Activated CD4-positive, alpha-beta T cell treated with anti-CD3 and anti-CD28 coated beads, Interleukin-2, amount 10 ng/mL, durations not matched to agents 24 days and 14 days (primary cell): ENCODE measurements at places on chromosomes 16 and 17. TPM values are rescaled to one million over a fixed set of nuclear protein-coding genes. Genes with fewer than 3 reads are reported as not detected.

Gene RAC3
- 11.5 and 12.1 TPM in 2 replicates for total RNA-seq

Gene HBA1
- total RNA-seq = not detected in 2 replicates

DNA sequence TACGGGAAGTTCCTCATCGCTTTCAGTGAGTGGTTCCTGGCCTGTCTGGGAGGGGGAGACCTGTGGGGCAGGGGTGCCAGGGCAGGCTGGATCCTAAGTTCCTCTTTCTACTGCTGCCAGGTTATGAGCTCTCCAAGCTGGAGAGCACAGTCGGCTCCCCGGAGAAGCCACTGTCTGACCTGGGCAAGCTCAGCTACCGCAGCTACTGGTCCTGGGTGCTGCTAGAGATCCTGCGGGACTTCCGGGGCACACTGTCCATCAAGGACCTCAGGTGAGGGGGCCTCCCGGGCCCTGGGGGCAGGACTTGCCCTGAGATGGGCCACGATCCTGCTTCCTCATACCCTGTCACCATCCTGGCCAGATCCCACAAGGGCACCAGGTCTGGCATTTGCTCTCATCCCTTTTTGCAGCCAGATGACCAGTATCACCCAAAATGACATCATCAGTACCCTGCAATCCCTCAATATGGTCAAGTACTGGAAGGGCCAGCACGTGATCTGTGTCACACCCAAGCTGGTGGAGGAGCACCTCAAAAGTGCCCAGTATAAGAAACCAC, 5.1 kb downstream of the PRSS8 start:
- DNase-seq = no peak

DNA sequence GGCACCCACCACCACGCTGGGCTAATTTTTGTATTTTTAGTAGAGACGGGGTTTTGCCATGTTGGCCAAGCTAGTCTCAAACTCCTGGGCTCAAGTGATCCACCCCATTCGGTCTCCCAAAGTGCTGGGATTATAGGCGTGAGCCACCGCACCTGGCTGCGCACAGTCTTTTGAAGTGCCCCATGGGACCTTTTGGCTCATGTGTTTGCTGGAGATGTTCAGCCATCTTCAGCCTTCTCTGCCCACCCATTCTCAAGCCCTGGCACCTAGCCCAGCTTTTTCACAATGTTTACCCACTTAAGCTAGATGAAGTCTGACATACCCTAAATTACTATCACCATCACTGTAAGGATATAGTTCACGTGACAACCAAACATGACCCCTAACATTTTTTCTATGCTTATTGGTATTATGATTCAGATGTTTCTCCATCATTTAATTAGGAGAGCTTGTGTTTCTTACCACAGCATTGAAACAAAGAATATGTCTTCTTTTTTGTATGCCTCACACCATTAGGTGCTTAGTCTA, 32.3 kb downstream of the PECAM1 start:
- DNase-seq = no peak

GRCh38 chr16:5601957-5602356, 504.4 kb upstream of the EEF2KMT start:
- no peak for DNase-seq

DNA sequence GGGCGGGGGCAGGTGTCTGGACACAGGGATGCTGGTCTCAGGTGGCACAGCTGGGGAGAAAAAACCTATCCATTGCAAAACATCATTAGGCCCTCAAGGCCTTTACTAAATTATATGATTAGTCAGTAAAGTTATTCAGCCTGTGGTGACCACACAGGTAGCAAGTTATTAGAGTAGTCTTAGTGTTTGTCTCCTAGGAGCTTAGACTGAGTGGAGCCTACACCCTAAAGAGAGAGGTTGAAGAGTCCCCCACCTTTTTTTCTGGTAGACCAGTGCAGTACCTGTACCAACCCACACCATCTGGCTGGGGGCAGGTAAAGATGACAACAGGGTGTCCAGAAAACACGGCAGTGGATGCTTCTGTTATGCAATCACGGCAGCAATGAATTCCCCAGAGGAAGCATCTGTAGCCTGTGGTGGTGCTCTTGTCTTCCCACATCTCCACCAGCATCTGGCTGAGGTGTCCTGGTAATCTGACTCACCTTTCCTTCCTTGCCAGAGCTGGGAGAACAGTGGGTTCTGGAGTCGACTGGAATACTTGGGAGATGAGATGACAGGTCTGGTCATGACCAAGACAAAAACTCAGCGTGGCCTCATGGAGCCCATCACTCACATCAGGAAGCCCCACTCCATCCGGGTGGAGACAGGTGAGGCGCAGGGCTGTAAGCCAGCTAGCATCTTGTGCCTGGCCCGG, 11.0 kb downstream of the MYCBPAP start:
- DNase-seq = no peak

DNA sequence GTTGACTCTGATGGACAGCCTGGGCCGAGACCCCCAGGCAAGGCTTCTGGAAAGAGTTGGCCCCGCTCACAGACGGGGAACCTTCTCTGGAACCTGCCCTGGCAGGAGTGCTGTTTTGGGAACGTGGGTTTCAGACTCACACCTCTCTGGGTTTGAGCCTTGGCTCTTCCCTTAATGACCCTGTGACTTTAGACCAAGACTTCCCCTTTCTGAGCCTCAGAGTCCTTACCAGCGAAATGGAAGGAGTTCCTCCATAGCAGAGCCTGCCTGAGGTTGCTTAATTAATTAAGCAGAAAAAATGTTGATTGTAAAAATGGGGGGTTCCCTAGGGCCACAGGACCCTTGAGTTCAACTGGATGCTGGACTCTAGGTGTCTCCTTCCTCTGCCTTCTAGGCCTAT, 408.2 kb downstream of the SEC14L1 start:
- DNase-seq = no peak
